ENCODE measurements at places on chromosomes 7 and 10.

DNA sequence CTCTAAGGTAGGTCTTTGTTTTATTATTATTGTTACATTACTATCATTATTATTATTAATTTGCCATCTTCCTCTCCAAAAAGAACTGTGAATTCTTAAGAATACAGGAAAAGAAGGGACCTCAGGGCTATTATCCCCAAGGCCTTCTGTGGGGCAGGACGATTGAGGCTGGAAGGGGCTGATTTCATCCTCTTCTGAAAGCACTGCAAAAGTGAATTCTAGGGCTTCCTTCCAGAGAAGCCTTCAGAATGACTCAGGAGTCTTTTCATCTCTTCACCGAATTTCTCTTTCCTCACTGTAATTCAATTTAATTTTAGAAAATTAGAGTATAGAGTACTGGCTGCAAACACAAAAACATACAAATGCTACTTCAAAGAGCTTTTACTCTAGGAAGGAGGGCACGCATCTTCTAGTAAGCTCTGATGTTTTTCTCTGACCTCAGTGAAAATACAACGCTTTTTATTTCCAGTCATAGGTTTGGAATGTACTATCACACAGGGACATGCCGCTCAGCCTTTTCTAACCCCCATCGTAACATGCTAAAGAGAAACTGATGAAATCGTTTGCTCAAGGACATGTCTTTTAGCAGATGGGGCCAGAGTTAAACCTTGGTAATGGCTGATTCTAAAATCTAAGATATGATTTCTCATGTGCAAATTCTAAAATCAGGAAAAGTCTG, 280.2 kb upstream of the PITRM1 start:
- no peak for DNase-seq

GRCh38 chr10:108465871-108466641, 1301.5 kb upstream of the SORCS1 start:
- DNase-seq, result no peak

DNA sequence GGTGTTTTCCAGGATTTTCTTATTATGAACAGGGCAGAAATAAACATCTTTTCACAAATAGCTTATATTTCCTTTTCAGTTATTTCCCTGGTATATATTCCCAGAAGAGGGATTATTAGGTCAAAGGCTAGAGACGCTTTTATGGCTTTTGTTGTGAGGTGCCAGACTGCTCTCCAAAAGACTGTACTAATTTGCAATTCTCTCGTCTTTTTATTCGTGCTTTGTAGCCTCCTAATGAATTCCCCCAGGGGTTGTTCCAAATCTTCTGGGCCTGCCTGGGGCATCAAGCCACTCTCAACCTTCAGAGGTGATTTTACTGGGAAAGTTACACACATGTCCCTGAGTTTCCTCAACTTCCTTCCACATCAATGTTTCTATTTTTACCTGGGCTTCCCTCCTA, 34.0 kb upstream of the R3HCC1L start:
- DNase-seq, result no peak

DNA sequence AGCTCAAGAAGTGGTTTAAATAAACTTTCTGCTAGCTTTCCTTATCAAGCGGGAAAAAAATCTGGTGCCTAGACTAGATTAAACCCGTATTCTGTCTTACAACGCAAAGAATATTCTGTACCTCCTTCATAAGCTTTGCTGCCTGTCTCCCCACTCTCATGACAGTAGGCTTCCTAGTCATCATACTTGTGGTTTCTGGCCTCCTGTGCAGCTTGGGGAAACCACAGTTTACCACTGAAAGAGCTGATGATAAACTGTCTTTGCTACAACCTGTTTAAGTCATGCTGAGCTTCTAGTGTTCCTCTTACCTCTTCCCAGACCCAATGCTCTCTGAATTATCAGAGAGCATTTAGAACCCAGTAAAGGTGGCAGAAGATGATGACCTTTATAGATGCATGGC, 55.0 kb downstream of the PODXL start:
- no peak for DNase-seq

DNA sequence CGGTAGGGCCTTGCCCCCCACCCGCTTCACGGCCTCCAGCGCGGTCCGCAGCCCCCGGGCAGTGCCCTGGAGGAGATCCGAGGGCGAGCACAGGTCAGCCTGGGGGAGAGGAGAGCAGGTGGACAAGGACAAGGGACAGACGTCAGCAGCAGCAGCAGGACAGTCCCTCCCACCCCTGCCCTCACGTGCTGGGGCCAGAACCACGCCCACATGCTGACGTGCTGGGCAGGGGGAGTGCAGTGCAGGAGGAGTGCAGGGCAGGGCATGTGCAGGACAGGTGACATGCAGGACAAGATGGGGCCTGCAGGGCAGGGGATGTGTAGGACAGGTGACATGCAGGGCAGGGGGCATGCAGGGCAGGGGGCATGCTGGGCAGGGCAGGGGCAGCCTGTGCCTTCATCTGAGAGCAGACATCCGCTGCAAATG, 1.5 kb upstream of the SAP25 start:
- no peak for DNase-seq

DNA sequence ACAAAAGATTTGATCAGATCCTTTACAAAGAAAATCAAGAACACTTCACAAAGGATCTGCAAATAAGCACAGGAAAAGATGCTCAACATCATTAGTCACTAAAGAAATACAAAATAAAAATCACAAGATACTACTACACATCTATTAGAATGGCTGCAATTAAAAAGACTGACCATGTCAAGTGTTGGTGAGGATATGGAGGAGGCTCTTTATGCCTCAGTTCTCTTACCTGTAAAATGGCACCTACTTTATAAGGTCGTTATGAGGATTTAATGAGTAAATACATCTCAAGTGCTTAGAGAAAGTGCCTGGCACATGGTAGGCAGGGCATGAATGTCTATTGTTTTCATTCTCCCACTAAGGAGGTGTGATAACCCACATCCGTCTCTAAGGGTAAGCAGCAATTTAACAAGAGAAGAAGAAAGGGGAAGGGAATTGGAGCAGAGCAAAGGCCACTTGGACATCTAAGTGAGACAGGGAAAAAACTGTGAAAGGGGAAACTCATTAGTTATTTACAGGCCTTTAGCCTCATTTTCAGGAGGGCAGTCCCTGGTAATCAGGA, 157.5 kb upstream of the NFE2L3 start:
- no peak for DNase-seq

Data from activated naive CD4-positive, alpha-beta T cell (primary cell).